Breast epithelium (tissue), 4 donors: ENCODE measurements at places on chromosomes 3 and 15.

- H3K27me3 ChIP-seq = peaks cover 3% of the 10 kb centered on the region
- H3K36me3 ChIP-seq = no peaks in the 10 kb centered on the region
- H3K4me3 ChIP-seq = peak overlapping the region; percentile 54
- H3K27ac ChIP-seq = peak overlapping the region; percentile 13
- no peaks in the 10 kb centered on the region for H3K4me1 ChIP-seq
- no peak for DNase-seq
Measured at GRCh38 chr15:82647835-82648256, 683 bp upstream of the CPEB1 start.

DNA sequence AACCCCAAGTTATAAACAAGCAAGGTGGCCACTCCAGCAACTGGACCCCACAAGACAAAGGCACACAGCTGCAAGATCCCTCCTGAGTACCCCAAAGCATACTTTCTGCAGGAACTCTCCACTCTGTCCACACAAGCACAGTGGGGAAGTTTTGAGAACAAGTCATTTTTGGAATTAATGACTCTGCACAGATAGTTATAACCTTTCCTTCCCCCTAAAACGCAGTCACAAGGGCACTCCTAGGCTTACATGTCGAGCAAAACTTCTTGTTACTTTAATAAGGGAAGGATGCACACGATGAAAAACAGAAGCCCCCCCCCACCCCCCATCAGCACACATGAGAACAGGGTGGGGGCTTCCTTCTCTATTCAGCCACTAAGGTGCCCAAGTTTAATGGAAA is 1.2 kb downstream of the STIMATE start:
- no peaks in the 10 kb centered on the region for H3K36me3 ChIP-seq
- no peaks in the 10 kb centered on the region for H3K27me3 ChIP-seq
- H3K27ac ChIP-seq = no peak overlapping the region
- peak overlapping the region; percentile 67 for H3K4me3 ChIP-seq
- H3K4me1 ChIP-seq = no peaks in the 10 kb centered on the region

DNA sequence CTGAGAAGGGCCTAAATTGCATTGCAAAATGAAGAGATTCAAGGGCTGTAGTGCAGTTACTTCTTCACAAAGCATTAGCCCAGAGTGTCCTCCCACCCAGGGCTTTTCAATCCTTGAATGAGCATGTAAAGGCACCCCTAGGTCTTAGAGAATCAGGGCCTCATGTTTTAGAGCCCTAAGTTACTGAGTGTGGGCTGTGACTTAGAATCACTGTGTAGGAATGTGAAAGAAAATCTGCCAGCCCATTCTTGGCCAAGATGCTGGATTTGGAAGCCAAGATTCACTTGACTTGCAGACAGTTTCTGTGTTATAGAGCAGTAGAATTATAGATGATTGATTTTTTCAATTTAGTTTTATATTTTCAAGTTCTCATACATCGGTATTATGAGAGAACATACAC is 153.2 kb downstream of the MYRIP start:
- no peak overlapping the region for H3K4me3 ChIP-seq
- no peak for DNase-seq
- H3K27ac ChIP-seq = no peak overlapping the region
- no peaks in the 10 kb centered on the region for H3K36me3 ChIP-seq
- no peaks in the 10 kb centered on the region for H3K27me3 ChIP-seq
- H3K4me1 ChIP-seq = no peaks in the 10 kb centered on the region

- no peaks in the 10 kb centered on the region for H3K36me3 ChIP-seq
- no peaks in the 10 kb centered on the region for H3K27me3 ChIP-seq
- DNase-seq = no peak
- no peak overlapping the region for H3K27ac ChIP-seq
- H3K4me1 ChIP-seq = no peaks in the 10 kb centered on the region
- no peak overlapping the region for H3K4me3 ChIP-seq
Measured at GRCh38 chr3:38725726-38726419, 76.4 kb upstream of the SCN5A start.

- H3K27me3 ChIP-seq = no peaks in the 10 kb centered on the region
- no peak overlapping the region for H3K4me3 ChIP-seq
- DNase-seq = no peak
- no peaks in the 10 kb centered on the region for H3K4me1 ChIP-seq
Measured at GRCh38 chr15:77021803-77022381, 27.0 kb downstream of the PSTPIP1 start.

DNA sequence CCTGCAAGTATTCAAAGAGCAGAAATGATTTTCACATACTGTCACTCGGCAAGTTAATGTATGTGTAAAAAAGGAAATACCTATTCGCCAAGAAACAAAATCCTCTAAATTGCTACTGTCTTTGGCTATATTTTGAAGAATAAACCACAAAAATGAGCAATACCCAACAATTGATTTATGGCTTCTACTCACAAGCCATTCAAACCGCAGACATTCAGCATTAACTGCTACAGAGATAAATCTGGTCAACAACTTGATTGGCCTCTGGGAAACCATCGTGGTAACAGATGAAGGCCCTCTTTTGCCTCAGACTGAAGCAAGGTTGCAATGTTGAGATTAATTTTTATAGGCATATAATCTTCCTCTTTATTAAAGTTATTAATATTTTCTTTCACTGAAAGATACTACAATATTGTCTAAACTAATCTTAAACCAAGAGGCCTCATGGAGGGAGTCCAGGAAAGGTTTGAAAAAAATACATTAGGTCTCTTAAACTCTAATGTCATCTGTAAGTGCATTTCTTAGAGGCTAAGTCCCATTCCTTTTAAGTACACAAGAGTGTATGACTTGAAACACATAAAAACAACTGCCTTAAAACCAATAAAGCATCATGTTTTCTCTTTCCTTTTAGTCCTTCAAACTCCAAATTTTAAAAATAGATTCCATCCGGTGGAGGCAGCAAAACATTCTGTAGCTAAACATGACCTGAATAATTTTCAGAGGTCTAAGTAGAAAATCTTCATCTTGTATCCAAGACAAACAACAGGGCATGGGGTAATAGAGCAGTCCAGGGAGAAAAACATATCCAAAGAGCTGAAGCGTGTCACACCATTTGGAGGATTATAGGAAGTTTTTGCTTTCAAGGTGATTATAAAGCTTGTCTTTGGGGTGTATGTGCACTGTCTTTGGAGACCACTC is 162.4 kb upstream of the TGFBR2 start:
- H3K4me3 ChIP-seq = no peak overlapping the region
- no peaks in the 10 kb centered on the region for H3K27me3 ChIP-seq
- DNase-seq = no peak
- H3K4me1 ChIP-seq = no peaks in the 10 kb centered on the region

GRCh38 chr15:62802612-62803011 is 239.9 kb upstream of the TPM1 start:
- H3K4me3 ChIP-seq = no peak overlapping the region
- no peaks in the 10 kb centered on the region for H3K27me3 ChIP-seq
- no peak for DNase-seq
- no peaks in the 10 kb centered on the region for H3K36me3 ChIP-seq

GRCh38 chr3:188178293-188178936 is 24.5 kb downstream of the LPP start:
- no peaks in the 10 kb centered on the region for H3K27me3 ChIP-seq
- H3K4me3 ChIP-seq = no peak overlapping the region
- H3K27ac ChIP-seq = peak overlapping the region; percentile 65
- no peaks in the 10 kb centered on the region for H3K36me3 ChIP-seq
- peaks cover 26% of the 10 kb centered on the region for H3K4me1 ChIP-seq

- H3K36me3 ChIP-seq = no peaks in the 10 kb centered on the region
- no peak overlapping the region for H3K4me3 ChIP-seq
- no peak for DNase-seq
- H3K27ac ChIP-seq = no peak overlapping the region
- H3K27me3 ChIP-seq = no peaks in the 10 kb centered on the region
- H3K4me1 ChIP-seq = no peaks in the 10 kb centered on the region
Measured at GRCh38 chr15:82829234-82829633, 19.8 kb downstream of the WHAMM start.

DNA sequence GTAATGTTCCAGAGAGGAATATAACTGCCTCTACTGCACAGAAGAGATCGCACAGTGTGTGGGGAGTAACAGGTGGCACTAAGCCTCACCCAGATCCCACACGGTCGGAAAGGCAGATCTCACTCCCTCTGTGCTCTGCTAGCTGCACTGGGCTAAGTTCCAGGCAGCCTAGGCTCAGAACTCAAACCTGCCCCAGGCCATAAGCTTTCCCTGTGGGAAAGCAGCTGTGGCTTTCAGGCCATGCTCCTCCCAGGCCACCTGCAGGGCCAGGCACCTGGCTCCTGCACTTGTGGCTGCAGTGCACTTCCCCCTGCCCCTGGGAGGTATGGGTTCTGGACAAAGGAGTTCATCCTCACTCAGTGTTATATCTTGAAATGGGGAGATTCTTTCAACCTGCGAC is 27.5 kb downstream of the PCCB start:
- no peaks in the 10 kb centered on the region for H3K27me3 ChIP-seq
- no peaks in the 10 kb centered on the region for H3K36me3 ChIP-seq
- H3K27ac ChIP-seq = no peak overlapping the region
- no peak overlapping the region for H3K4me3 ChIP-seq
- H3K4me1 ChIP-seq = no peaks in the 10 kb centered on the region

DNA sequence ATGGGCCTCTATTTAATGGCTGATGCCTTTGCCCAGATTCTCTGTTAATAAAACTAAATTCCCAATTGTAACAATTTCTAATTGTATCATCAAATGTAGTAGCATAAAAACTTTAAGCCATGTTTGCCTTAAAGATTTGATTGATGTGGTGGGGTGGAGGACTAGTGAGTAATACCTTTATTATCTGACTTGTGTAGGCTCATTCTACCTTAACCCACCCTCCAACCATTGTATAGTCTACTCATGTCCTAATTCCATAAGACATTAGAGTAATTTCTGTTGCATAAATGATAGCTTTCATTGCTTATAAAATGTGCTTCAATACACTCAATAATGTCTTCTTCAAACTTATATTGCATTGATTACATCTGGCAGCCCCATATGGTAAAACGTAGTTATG is 25.8 kb downstream of the SERPINI1 start:
- H3K4me3 ChIP-seq = no peak overlapping the region
- H3K36me3 ChIP-seq = no peaks in the 10 kb centered on the region
- no peaks in the 10 kb centered on the region for H3K27me3 ChIP-seq
- H3K4me1 ChIP-seq = no peaks in the 10 kb centered on the region

- peak within 1 kb of the TSS; percentile 49 for H3K4me3 ChIP-seq
- no peaks in the 10 kb centered on the region for H3K4me1 ChIP-seq
- peak; percentile 66 for DNase-seq
- H3K27ac ChIP-seq = no peak within 1 kb of the TSS
Measured at GRCh38 chr3:113441051-113441770, at the start of gene CFAP44. CFAP44 (minus strand) TSS chr3:113441493; CDS start chr3:113433664, 7,829 bp downstream.

GRCh38 chr15:84775867-84776449 is 27.6 kb downstream of the ZNF592 start:
- no peaks in the 10 kb centered on the region for H3K27me3 ChIP-seq
- H3K4me3 ChIP-seq = no peak overlapping the region
- H3K36me3 ChIP-seq = no peaks in the 10 kb centered on the region
- H3K27ac ChIP-seq = peak overlapping the region; percentile 15

DNA sequence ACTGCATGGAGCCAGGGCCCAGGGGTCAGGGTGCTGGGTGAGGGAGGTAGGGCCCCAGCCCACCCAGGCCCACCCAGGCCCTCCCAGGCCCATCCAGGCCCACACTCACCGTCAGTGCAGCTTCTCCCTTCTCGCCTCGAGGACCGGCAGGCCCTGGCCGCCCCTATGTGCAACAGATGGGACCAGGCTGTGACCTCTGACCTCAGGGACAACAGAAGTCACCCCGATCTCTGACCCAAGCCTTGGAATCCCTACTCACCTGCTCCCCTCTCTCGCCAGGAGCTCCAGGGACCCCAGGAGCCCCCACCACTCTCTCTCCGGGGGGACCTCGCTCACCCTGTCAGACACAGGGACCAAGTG is 2.8 kb upstream of the UCN2 start:
- no peaks in the 10 kb centered on the region for H3K27me3 ChIP-seq
- H3K36me3 ChIP-seq = no peaks in the 10 kb centered on the region
- DNase-seq = no peak
- H3K27ac ChIP-seq = no peak overlapping the region
- no peak overlapping the region for H3K4me3 ChIP-seq

- no peaks in the 10 kb centered on the region for H3K27me3 ChIP-seq
- H3K36me3 ChIP-seq = no peaks in the 10 kb centered on the region
- H3K27ac ChIP-seq = no peak overlapping the region
- H3K4me3 ChIP-seq = no peak overlapping the region
- no peaks in the 10 kb centered on the region for H3K4me1 ChIP-seq
Measured at GRCh38 chr15:59315914-59316451, 56.7 kb downstream of the MYO1E start.

GRCh38 chr3:9673082-9673481 is 23.8 kb downstream of the MTMR14 start:
- H3K36me3 ChIP-seq = peaks cover 23% of the 10 kb centered on the region
- no peak for DNase-seq
- no peak overlapping the region for H3K27ac ChIP-seq
- peaks cover 11% of the 10 kb centered on the region for H3K4me1 ChIP-seq

DNA sequence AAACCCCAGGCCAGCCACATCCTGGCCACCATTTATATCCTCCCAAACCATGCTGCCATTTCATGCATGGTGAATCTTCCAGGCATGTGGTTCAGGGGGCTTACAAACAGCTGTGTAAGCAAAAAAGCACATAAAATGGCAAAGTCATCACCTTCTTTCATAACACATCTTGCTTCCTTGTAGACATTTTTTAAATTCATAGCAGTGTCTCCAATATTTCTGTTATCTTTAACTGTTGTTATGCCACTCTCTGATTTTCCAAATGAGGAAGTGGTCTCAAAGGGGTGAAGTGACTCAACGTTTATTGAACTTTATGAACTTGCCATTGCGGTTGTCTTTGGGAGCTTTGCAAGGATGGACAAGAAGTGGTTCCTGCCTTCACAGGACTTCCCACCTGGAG is 264.4 kb downstream of the MEX3B start:
- H3K4me1 ChIP-seq = no peaks in the 10 kb centered on the region
- no peak for DNase-seq
- no peak overlapping the region for H3K4me3 ChIP-seq

GRCh38 chr3:12983319-12983718 is 89.9 kb downstream of the IQSEC1 start:
- no peaks in the 10 kb centered on the region for H3K4me1 ChIP-seq
- DNase-seq = no peak
- no peaks in the 10 kb centered on the region for H3K36me3 ChIP-seq
- H3K27ac ChIP-seq = no peak overlapping the region

DNA sequence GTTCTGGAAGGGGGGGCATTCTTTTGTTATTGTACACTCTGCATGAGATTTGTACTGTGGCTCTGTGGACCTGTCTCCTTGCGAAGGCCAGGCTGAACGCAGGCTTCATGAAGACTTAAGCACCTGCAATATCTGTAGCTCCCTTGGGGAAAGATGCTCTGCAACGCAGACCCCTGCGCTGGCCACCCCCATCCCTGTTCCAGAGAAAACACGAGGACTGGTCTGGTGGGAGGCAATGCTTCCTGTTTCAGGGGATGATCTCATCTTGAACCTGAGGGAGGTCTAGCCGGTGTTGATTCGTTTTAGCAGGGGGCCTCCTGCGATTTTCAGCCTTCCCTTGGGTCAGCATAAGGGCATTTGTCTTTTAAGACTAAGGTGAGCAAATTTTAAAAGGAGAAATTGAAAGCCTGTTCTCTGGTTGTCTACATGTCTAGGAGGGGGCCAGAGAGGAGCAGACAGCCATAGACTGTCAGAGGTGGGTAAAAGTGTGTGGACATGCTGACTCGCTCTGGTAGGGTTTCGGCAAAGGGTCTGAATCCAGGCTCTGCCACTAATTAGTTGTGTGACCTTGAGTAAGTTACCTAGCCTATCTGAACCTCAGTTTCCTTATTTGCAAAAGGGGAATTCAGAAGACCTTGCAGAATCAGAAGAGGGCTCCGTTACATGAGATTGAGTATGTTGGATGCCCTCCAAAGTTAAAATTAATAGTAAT is 80.9 kb upstream of the RASGRF1 start:
- no peaks in the 10 kb centered on the region for H3K4me1 ChIP-seq
- no peak for DNase-seq
- H3K36me3 ChIP-seq = no peaks in the 10 kb centered on the region
